ENCODE measurements at places on chromosomes 13 and 19. TPM values are rescaled to one million over a fixed set of nuclear protein-coding genes. Genes with fewer than 3 reads are reported as not detected.

DNA sequence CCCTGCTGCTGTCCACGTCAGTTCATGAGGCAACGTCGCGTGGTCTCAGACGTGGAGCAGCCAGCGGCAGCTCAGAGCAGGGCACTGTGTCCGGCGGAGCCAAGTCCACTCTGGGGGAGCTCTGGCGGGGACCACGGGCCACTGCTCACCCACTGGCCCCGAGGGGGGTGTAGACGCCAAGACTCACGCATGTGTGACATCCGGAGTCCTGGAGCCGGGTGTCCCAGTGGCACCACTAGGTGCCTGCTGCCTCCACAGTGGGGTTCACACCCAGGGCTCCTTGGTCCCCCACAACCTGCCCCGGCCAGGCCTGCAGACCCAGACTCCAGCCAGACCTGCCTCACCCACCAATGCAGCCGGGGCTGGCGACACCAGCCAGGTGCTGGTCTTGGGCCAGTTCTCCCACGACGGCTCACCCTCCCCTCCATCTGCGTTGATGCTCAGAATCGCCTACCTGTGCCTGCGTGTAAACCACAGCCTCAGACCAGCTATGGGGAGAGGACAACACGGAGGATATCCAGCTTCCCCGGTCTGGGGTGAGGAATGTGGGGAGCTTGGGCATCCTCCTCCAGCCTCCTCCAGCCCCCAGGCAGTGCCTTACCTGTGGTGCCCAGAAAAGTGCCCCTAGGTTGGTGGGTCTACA, 6.6 kb downstream of the FSTL3 start:
- DNase-seq = no peak

DNA sequence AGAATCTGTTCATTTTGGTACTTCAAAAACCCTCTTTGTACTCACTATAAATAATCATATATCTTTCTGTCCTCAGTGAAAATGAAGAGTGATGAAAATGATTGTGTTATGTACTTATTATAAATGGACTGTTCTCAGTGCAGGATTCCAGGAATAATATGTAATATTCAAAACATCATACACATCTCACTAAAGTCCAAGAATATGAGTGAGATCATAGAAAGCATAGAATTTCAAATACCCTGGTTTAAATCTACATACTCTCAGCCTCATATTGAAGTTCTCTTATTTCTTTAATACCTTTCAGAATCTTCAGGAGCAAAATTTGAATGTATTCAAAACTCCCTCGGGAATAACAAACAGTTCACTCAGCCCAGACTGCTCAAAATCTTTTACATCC, 868.0 kb downstream of the SLITRK6 start:
- DNase-seq = no peak

- no peak for DNase-seq
Measured at GRCh38 chr19:55611983-55612645, 6.7 kb downstream of the ZNF865 start.

- DNase-seq = no peak
Measured at GRCh38 chr19:53644061-53644816, 12.4 kb downstream of the DPRX start.

- no peak for DNase-seq
Measured at GRCh38 chr13:112071723-112072533, 5.0 kb downstream of the SOX1 start.

- DNase-seq = peak; percentile 95
Measured at GRCh38 chr19:48501494-48502349, 9.9 kb downstream of the LMTK3 start.

DNA sequence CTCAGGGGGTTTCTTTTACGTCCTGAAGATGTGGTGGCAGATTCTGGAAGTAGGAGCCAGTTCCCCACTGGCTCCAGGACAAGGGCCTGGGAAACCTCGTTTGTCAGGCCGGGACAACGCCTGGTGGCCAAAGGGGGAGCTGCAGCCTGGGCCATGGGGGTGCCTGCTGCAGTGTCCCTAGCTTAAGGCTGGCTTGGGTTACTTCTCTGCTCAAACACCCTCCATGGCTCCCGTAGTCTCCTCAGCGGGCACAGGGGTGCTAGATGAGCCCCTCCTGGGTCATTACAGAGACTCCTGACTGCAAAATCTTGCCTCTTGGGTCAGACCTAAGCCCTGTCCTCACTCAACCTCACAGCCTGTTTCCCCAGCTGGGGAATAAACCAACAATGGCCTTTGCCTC, 14.7 kb downstream of the CILP2 start:
- no peak for DNase-seq

DNA sequence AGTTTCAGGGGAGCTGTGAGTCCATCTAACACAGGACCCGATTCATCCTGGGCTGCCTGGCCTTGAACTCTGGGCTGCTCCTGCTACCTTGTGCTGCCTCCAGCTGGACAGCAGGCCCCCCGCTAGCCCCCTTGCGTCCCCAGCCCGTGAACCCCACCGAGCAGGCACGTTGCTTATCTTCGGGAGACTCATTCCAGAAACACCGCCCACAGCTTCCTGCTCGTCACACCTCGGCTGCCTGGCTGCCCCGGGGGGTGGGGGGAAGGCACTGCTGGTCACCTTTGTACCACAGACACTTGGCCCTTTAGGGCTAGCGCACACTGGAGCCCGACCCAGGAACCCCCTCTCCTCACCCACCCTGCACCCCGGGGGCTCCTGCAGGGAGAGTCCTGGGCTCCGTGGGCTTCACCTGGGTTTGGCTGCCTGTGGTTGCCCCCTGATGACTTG, 48.1 kb downstream of the CRTC1 start:
- DNase-seq = no peak

GRCh38 chr13:45875951-45876350, 24.4 kb upstream of the SIAH3 start:
- no peak for DNase-seq

TMEM91 gene
- 8.6 TPM for total RNA-seq

FUT2 gene
- total RNA-seq = 78.1 TPM

C19orf33 gene
- total RNA-seq = 77.7 TPM

All from mucosa of gallbladder (tissue), 1 donor.